T-helper 1 cell (primary cell): ENCODE measurements at places on chromosomes 1 and 21.

GRCh38 chr1:11697188-11697892, 5.8 kb downstream of the DRAXIN start:
- no peak for DNase-seq

DNA sequence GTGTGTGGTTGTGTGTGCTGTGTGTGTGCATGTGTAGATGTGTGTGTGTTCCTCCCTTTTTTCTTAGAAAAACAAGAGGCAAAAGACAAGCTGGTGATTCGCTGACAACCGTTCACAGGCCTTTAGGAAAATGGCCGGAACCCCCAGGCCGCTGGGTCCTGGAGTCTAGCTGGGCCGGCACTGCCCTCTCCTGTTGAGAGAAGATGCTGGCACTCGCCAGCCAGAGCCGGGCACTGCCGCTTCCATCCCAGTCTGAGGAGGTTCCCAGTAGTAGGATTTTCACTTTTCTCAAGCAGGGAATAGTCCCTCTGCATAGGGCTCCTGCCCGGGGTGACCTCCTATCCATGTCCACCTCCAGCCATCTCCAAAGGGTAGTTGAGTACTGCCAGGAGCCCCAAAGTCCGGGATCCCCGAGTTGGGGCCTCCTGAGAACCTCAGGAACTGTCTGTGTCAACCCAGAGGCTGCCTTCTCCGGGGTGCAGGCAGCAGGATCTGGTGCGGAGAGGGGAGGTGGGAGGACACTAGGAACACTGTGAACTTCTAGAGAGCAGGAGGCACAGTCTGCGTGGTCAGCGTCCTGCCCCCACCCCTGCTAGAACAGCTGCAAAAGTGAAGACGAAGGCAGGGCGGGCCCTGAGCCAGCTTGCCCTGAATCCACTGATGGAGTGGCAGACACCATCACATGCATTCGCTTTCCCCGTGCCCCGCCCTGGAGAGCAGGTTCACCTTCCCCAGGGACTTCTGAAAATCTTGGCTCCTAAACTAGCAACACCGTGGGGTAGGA, 44.1 kb upstream of the ARHGEF16 start:
- DNase-seq: no peak

DNA sequence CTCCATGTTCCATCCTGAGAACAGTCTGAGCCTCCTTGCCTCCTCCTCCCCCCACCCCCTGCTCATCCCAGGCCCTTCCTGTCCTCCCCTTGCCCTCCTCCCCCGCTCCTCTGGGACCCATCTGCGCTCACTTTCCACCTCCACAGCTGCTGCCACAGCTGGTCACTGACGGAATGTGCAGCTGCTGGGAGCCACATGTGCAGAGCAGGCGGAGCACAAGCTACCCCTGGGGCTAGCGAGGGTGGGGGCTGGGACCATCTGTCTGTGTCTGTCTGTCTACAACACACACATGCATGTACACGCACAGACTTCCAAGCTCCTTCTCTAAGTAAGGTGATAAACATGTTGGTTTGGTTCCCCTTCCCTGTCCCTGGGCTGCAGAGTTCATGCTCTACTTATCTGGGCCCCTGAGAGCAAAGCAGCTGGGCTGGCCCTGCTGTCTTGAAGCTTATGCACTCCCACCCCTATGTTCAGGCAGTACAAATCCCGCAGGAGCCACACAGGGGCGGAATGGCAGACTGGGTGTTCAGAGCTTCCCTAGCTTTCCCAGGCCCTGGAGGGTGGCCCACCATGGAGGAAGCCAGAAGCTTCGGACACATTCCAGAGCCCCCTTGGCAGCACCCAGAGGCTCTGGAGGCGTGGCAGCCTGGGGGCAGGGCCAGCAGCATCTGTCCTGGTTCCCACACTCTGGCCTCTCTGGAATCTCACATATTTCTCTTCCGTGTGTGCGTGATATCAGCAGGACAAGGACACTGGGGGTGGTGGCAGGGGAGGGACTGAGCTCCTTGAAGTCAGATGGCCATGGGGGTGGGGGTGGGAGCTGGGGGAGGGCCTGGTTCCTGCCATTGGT, 7.0 kb upstream of the HEYL start:
- DNase-seq: no peak

DNA sequence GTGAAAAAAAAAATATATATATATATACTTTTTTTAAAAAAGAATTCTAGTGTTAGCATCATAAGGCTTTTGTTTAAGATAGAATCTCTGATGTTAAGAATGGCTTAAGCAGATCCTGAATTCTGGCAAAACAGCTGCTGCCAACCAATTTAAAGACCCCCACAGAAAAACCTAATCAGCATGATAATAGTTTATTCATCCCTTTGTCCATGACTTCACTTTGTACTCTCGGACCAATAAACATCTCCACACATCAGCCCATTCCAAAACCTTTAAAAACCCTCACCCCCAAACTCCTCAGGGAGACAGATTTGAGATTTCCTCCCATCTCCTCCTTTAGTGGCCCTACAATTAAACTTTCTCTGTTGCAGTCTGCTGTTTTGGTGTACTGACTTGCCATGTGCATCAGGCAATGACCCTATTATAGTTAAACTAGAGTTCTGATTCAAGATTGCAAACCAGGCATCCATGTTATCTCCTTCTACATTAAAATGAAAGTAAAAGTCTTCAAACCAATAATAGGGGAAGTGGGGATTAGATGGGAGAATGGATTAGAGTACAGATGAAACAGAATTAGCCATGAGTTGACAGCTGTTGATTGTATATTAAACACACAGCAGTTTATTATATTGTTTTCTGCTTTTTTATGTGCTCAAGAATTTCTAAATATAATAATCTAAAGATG, 9.8 kb upstream of the PHTF1 start:
- no peak for DNase-seq

- no peak for DNase-seq
Observed at GRCh38 chr1:30689901-30690645, 33.3 kb downstream of the MATN1 start.
